Suppressor macrophage treated with lipopolysaccharide for 4 hours (primary cell): ENCODE measurements at places on chromosomes 4 and X.
A peak's percentile ranks its signal among the peaks of the same experiment; 100 is the strongest.

GRCh38 chr4:159042097-159042605, 60.7 kb upstream of the RAPGEF2 start:
- DNase-seq = no peak

- DNase-seq = peak; percentile 0
Observed at GRCh38 chrX:47849778-47850177, 13.1 kb downstream of the ZNF81 start.

GRCh38 chr4:128796934-128797333, 12.6 kb upstream of the JADE1 start:
- DNase-seq = no peak

GRCh38 chrX:42992199-42992943, 214.4 kb upstream of the PPP1R2C start:
- no peak for DNase-seq

DNA sequence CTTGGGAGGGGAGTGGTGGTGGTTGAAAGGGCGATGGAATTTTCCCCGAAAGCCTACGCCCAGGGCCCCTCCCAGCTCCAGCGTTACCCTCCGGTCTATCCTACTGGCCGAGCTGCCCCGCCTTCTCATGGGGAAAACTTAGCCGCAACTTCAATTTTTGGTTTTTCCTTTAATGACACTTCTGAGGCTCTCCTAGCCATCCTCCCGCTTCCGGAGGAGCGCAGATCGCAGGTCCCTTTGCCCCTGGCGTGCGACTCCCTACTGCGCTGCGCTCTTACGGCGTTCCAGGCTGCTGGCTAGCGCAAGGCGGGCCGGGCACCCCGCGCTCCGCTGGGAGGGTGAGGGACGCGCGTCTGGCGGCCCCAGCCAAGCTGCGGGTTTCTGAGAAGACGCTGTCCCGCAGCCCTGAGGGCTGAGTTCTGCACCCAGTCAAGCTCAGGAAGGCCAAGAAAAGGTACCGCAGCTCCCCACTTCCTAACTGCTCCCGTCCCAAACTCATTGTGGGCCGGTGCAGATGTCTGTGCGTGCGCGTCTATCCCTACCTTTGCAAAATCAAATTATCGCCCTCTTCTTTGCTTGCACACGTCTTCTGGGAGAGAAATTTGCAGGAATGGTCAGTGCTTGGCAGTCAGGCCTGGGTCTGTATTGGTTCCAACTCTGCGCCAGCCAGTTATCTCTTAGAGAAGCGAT, 533 bp downstream of the IL15 start:
- DNase-seq = no peak

- no peak for DNase-seq
Observed at GRCh38 chr4:13081830-13082229, 402.3 kb downstream of the RAB28 start.

- peak; percentile 26 for DNase-seq
Observed at GRCh38 chrX:40953369-40953768, 131.9 kb upstream of the USP9X start.
